Uterus (tissue), 4 donors: ENCODE measurements at places on chromosomes 11 and 22. TPM values are rescaled to one million over a fixed set of nuclear protein-coding genes. Genes with fewer than 3 reads are reported as not detected.
A peak's percentile ranks its signal among the peaks of the same experiment; 100 is the strongest.

The ZNF70 gene
- 3.6 TPM for total RNA-seq

The HTR3A gene
- total RNA-seq = not detected

GRCh38 chr11:64864473-64865285, 13.7 kb downstream of the EHD1 start:
- peaks cover 13% of the 10 kb centered on the region for H3K4me1 ChIP-seq
- H3K36me3 ChIP-seq = no peaks in the 10 kb centered on the region
- H3K27ac ChIP-seq = peak overlapping the region; percentile 93
- H3K27me3 ChIP-seq = no peaks in the 10 kb centered on the region
- peak; percentile 90 for DNase-seq

GRCh38 chr11:8035200-8035855, 45.7 kb upstream of the TUB start:
- H3K27ac ChIP-seq = peak overlapping the region; percentile 74
- no peak overlapping the region for H3K4me3 ChIP-seq
- DNase-seq = no peak
- H3K36me3 ChIP-seq = no peaks in the 10 kb centered on the region

GRCh38 chr22:19759427-19760057, 1.0 kb upstream of the TBX1 start:
- no peak overlapping the region for H3K27ac ChIP-seq
- peaks cover 26% of the 10 kb centered on the region for H3K4me1 ChIP-seq
- no peak for DNase-seq
- H3K4me3 ChIP-seq = no peak overlapping the region
- peaks cover 45% of the 10 kb centered on the region for H3K27me3 ChIP-seq

The FOLR2 gene
- 32.2 TPM for total RNA-seq

The SGSM1 gene
- total RNA-seq = 4.9 TPM

The TRIM29 gene
- 5.9 TPM for total RNA-seq
